Activated CD8-positive, alpha-beta memory T cell treated with anti-CD3 and anti-CD28 coated beads, Interleukin-2, amount 10 ng/mL, durations not matched to agents 7 days and 5 days (primary cell): ENCODE measurements at places on chromosomes 16 and 17.
A peak's percentile ranks its signal among the peaks of the same experiment; 100 is the strongest.

GRCh38 chr17:75353176-75353575 lies 52.3 kb downstream of the GRB2 start:
- no peak for DNase-seq

GRCh38 chr17:43469145-43469544 lies 14.6 kb upstream of the DHX8 start:
- DNase-seq: no peak

GRCh38 chr17:67485666-67486065 lies 108.6 kb downstream of the PITPNC1 start:
- DNase-seq: no peak

GRCh38 chr16:5033256-5034166 lies at the start of gene NAGPA:
TSS of gene NAGPA (minus strand) at chr16:5033935. CDS start at chr16:5033914, 21 bp downstream.
- DNase-seq: peak; percentile 91

DNA sequence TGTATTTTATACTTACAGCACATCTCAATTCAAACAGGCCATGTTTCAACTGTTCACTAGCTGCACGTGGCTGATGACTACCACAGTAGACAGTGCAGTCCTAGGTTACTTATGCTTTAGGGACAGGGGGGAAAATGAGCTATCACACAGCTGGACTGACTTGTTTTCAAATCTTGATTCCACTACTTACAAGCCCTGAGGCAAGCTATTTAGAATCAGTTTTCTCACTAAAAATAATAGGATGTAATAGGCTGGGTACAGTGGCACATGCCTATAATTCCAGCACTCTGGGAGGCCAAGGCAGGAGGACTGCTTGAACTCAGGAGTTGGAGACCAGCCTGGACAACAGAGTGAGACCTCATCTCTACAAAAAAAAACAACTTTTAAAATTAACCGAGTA lies 10.3 kb downstream of the GLG1 start:
- no peak for DNase-seq
